Femur (tissue), 1 donor: ENCODE measurements at places on chromosomes 13 and 19.

DNA sequence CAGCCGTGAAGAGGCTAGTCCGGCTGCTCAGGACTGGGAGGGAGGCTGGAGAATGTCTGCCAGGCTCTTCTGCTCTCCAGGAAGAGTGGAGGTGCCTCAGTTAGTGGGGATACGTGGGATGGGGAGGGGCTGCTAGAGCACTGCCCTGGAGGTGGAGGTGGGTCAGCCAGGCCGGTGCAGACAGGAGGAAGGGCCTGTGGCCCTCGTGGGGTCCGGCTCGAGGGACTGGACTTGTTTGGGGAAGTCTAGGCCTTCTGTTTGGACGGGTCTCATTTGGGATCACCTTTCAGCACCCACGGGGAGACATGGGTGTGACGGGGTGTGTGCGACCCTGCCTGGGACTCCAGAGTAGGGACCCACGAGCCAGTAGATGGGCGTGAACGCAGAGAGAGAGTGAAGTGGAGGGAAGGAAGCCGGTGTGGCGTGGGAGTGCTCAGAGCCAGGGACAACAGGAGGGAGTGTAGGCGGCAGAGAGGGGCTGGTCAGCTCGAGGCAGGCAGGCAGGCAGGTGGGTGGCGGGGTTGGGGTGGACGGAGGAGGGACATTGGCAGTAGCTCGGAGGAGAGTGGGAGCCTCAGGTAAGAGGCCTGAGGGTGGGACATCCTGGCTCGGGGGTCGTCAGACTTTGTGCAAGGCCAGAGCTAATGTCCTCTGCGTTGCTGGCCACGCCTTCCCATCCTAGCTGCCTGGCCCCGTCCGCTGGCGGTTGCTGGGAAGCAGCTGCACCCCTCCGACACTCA is 11.5 kb downstream of the EPN1 start:
- no peak for DNase-seq

- DNase-seq: no peak
Observed at GRCh38 chr19:6278740-6279619, 795 bp downstream of the MLLT1 start.

DNA sequence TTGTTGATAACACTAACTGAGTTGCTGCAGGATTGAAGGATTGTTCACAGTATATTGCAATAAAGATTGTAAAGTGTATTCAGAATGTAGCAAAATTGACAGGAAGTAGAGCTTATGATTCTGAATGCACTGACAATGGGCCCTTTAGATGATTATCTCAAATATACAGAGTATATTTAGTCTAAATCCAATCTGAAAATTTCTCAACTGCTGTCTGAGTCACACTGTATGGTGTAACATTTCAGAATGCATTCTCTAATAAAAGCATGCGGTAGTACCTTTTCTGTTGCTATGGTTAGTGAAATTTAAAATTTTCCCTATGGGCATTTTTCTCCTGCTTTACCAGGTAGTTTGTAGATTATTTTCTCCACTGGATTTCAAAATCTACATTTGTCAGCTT is 365.2 kb downstream of the PCDH17 start:
- DNase-seq: no peak

- peak; percentile 94 for DNase-seq
Observed at GRCh38 chr19:43950834-43951645, at the start of gene ZNF221. Gene ZNF221 (plus strand): TSS chr19:43951228. CDS start chr19:43962727, 11,499 bp downstream.

GRCh38 chr13:112330479-112331381 is 45.4 kb upstream of the SPACA7 start:
- no peak for DNase-seq
